ENCODE measurements at places on chromosomes 5 and 9. TPM values are rescaled to one million over a fixed set of nuclear protein-coding genes. Genes with fewer than 3 reads are reported as not detected.

Gene RNF183
- not detected for total RNA-seq

Gene SLC6A19
- not detected for total RNA-seq

Gene LCN9
- total RNA-seq = not detected

DNA sequence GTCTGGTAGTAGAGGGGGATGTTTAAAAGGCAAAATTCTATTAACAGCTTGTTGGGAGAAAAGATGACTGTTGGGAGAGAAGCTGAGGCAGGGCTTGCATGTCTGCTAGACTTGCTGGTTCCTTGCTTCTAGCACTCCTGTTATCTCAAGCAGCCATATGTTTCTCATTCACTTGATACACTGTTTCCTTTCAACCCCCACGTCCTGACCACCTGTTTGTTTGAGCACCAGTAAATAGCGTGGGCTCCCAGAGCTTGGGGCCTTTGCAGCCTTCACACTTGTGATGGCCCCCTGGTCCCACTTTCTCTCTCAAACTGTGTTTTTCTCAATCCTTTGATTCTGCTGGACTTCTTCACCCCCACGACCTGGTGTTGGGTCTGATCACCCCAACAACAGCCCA, 111.7 kb upstream of the TMEM161B start:
- no peak for DNase-seq

- no peak for DNase-seq
Measured at GRCh38 chr5:61919920-61920319, 386.1 kb upstream of the KIF2A start.

- no peak for DNase-seq
Measured at GRCh38 chr5:28066856-28067255, 1028.5 kb upstream of the CDH9 start.

DNA sequence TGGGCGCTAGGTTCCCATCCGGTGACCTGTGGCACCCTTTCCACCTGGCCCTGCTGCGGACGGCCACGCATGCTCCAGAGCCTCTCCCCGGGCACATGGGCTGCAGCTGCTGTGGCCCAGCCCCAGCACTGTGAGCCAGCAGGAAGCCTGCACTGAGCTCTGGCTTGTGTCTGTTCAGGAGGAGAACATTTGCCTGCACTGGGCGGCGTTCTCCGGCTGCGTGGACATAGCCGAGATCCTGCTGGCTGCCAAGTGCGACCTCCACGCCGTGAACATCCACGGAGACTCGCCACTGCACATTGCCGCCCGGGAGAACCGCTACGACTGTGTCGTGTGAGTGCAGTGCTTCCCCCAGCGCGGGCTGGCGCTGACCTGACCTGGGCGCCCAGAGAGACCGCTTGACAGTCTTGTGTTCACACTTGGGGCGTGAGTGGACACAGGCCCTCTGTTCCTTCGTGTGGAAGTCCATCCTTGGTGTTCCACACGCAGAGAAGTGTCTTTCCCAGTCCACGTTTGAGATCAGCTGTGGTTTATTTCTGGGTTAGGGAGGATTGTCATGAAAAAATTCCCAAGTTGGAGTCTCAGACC, 66.2 kb upstream of the CACNA1B start:
- DNase-seq = no peak

GRCh38 chr5:51468196-51468595, 84.9 kb downstream of the ISL1 start:
- no peak for DNase-seq

Data from dermis microvascular lymphatic vessel endothelial cell (primary cell).